ENCODE measurements at places on chromosomes 2 and 18. TPM values are rescaled to one million over a fixed set of nuclear protein-coding genes. Genes with fewer than 3 reads are reported as not detected.

GRCh38 chr2:144382849-144383248 lies 137.1 kb downstream of the ZEB2 start:
- DNase-seq, result no peak

GRCh38 chr18:70693246-70693645 lies 404.4 kb downstream of the SOCS6 start:
- DNase-seq, result no peak

GRCh38 chr2:99403084-99403483 lies 65.9 kb downstream of the EIF5B start:
- no peak for DNase-seq

DNA sequence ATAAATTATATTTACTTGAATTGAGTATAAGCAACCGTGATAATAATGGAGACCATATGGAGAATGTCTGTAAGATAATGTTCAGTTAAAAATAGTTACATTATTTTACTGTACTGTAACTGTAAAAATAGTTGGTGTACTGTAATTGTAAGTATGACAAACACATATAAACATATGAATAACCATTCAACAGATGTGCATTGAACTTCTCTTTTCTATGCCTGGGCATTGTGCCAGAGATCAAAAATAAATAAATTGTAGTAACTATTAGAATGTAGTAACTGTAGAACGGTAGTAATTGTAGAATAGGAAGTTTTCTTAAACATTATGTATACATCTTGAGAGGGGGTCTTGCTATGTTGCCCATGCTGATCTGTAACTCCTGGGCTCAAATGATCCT lies 287.4 kb upstream of the EPAS1 start:
- no peak for DNase-seq

DNA sequence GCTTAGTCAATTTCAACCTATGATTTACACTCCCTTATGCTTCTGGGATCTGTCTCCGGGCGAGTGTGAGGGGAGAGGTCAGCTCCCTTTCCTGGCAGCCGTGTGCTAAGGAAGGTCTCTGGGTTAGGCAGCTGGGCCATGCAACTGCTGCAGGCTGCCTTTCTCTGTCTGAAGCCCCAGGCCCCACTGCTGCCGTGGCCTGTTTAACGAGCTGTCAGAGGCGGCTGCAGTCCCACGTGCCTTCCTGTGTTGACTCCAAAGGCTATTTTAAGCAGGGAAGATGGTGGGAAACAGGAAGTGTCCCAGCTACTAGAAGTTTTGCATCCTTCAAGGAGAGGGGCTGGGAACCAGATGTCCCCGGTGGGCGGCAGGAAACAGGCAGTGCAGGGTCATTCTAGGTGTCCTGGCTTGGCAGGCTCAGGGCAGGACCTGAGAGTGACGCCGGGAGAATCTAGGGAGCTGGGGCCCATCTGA lies 186.4 kb downstream of the TNS1 start:
- DNase-seq, result no peak

- no peak for DNase-seq
These were observed 154.0 kb downstream of the DYSF start for GRCh38 chr2:71607151-71607889.

The MYL1 gene
- not detected for total RNA-seq

The XDH gene
- total RNA-seq, result 4.4 TPM

The RTTN gene
- 7.2 TPM for total RNA-seq

Data from kidney epithelial cell (primary cell).